ENCODE measurements at places on chromosomes 6 and 20.

DNA sequence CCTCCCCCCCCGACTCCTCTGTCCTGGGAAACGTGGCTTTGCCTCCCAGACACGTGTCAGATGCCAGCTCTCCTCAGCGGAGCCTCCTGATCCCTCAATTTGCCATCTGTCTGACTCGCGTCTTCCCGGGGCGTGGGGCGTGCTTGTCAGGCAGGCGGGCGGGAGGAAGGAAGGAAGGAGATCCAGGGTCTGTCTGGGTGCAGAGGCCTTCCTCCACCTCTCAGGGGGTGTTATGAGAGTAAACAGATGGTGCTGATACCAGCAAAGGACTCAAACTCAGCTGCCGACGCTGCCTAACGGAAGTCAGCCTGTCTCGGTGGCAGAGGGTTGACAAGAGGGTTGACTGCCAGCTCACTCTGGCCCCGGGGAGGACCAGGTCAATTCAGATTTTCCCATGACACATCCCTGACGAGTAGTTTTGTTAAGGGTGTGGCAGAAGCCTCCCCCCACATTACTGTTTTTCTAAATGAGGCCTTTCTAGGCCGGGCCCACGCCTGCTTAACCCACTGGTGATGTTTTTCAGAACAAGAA lies 17.0 kb downstream of the UQCC2 start:
- DNase-seq, result peak; percentile 62

DNA sequence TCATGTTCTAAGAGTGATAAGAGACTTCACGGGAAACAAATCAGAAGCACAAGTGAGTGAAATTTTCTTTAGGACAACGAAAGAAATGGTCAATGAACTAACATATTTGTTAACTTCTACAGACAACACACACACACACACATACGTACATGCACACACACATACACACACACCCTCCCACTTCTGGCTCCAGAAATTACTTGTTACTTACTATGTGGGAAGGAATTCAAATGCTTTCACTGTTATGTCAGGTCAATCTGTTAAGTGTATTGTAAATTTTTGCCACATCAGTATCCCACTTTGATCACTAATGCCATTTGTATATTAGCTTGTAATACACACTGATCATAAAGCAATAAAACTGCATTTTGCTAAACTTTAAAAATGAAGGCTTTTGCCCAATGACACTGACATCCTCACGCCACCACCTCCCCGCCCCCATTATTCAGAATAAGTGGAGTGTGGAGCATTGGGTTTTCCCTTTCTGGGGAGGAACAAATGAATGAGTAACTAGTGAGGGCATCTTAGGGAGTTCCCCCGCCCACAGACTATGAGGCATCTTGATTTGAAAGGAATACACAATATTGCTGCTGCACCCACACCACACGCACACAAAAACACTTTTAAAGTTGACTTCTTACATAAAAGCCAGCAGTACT lies 76.2 kb downstream of the ATXN1 start:
- DNase-seq, result peak; percentile 81

DNA sequence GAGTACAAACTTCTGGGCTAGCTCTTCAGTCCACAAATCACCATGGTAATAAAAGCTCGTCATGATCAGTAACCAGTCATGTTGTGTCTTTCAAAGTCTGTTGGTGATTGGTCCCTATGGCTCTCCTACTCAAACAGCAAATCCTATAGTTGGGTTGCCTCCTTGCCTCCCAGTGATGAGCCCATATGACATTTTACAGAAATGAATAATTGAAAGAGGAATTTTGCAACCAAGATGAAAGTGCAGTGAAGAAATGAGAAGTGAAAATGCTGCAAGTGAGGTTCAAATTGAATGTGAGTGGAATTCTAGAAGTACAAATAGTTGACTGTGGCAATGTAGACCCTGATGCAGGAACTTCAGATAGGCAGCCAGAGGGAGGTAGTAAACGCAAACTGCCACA lies 5.1 kb upstream of the SIRPD start:
- DNase-seq, result no peak

DNA sequence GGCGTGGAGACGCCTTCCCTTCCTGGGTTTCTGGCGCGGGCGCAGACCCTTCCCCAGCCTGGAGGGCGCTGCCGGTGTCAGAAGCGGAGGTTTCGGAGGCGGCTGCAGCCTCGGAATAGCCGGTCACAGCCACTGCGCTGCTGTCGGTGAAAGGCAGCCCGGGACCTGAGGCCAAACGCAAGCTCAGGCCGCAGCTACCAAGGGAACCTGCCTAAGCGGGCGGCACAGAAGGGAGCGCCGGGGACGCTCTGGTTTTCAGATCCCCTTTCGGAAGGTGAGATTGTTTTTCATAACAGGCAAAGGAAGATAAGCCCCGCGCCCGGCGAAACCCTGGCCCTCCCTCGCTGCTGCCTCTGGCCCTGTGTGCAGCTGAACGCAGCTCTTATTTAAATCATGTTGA lies 116.5 kb downstream of the FAM120B start:
- no peak for DNase-seq

DNA sequence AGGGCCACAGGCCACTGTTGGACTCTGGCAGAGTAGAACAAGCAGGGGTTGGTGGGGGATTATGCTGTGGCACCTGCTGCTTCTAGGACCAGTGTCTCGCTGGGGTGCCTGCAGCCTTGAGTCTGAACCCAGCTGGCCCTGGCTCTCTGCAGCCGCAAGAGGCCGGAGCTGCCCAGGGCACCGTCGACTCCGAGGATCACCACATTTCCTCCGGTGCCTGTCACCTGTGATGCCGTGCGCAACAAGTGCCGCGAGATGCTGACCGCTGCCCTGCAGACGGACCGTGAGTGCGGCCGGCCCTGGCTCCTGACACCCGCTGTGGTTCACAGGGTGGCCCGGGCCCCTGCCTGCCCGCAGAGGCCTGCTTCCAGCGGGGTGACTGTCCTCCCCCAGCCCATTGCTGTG lies 6.2 kb downstream of the TCEA2 start:
- DNase-seq, result no peak

DNA sequence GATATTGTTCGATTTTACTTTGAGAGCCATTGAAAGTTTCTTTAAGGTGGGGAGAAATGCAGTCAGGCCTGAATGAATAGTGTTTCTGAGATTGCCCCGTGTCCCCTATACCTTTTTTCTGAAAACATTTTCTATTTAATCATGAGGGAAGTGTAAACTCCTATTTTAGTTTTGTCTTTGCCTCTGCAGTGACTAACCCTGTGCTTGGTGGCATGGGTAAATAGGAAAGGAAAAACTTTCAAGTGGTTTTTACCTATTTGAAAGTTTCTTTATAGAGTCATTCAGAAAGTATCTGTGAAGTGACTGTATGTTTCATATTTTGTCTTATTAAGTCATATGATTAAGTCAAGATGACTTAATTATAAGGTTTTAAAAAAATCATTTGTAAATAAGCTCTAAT lies 14.5 kb downstream of the SNRNP48 start:
- no peak for DNase-seq

- no peak for DNase-seq
Measured at GRCh38 chr6:13253272-13253671, 75.1 kb downstream of the TBC1D7 start.

DNA sequence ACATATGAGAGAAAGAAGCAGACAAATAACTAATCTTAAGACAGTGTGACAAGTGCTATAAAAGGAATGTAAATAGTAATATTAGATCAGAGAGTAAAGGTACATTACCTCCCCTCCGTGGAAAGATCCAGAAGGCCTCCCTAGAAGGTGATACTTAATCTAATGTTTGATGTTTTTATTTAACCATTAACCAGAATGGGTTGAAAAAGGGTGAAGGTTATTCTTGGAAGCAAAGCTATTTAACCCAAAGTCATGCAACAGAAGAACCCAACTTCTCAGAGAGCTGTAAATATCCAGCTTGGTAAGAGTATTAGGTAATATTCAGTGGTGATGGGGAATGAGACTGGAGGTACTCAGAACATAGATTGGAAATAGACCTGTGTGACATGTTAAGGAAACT lies 68.0 kb upstream of the HIVEP1 start:
- DNase-seq, result no peak

DNA sequence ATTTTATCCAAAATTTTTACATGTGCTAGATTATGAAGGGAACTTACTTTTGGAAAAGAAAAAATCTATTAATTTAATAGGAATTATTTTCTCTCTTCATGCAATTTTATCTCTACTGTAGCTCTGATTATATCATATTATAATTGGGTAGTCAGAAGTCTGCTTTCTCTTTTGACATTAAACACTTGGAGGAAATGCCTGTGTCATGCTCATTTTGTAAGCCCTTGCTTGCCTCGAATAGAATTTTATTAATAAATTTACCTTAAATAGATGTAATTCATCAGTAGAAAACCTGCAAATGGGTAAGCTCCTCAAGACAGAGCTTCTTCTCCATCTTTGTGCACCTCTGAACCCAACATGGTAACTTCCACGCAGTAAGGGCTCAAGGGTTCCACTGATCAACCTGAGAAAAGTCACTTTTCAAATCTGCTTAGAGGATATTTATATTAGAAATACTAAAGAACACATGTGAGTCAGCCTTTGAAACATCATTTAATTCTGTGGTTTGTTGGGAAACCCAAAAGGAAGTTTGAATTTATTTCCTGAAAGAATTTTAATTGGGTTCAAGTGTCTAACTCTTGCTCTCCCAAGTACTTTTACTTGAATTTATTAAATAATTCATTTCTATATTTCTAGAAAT lies 266.0 kb downstream of the ALDH8A1 start:
- DNase-seq, result no peak

- peak; percentile 42 for DNase-seq
Measured at GRCh38 chr6:28884423-28885131, 39.2 kb downstream of the TRIM27 start.

GRCh38 chr6:53317861-53318260 lies 30.9 kb downstream of the ELOVL5 start:
- no peak for DNase-seq

GRCh38 chr20:5870568-5870981 lies 79.8 kb downstream of the TRMT6 start:
- no peak for DNase-seq

- no peak for DNase-seq
Measured at GRCh38 chr6:81856872-81857271, 104.4 kb upstream of the TENT5A start.

GRCh38 chr20:37251825-37252477 lies 9.7 kb downstream of the GHRH start:
- DNase-seq, result no peak

- no peak for DNase-seq
Measured at GRCh38 chr6:163513003-163513402, 98.5 kb downstream of the QKI start.

DNA sequence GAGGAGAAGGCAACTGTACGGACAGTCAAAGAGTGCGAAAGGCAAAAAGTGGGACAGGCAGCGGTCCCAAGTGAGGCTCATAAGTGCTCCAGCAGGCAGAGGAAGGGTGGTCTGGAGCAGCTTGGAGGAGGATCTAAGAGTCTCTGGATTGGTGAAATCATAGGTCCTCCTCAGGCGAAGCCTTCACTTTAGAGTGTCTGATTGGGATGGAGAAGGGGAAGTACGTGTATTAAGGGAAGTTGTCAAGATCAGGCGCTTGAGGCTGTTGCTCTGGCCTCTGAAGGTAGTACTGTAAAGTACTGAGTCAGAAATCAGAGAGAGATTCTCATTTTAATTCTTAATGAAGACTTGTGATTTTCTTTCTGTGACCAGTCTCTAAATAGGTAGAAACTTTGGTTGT lies 185.6 kb downstream of the KIF16B start:
- DNase-seq, result no peak

DNA sequence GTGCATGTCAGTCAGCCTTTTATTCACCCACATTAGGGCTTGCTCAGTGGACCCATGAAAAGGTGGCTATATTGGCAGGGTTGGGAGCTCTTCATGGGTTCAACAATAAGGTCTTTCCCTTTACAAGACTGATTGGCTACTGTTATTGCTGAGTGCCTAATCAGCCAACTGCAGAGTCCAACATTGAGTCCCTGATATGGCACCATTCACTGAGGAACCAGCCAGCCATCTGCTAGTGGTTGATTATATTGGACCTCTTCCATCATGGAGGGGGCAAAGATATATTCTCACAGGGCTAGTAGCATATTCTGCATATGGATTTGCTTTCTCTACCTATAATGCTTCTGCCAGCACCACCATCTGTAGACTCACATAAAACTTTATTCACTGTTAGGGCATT lies 69.9 kb downstream of the CDKAL1 start:
- DNase-seq, result no peak

- DNase-seq, result no peak
Measured at GRCh38 chr6:15313367-15313766, 67.5 kb downstream of the JARID2 start.

GRCh38 chr6:43840490-43841218 lies 70.6 kb downstream of the VEGFA start:
- DNase-seq, result no peak

GRCh38 chr6:41155132-41155805 lies 1.1 kb upstream of the TREML1 start:
- no peak for DNase-seq

GRCh38 chr6:88492824-88493223 lies 326.7 kb upstream of the CNR1 start:
- no peak for DNase-seq

- DNase-seq, result no peak
Measured at GRCh38 chr20:40251284-40251932, 437.6 kb downstream of the MAFB start.

GRCh38 chr20:1809131-1809572 lies 86.1 kb upstream of the SIRPA start:
- no peak for DNase-seq

GRCh38 chr20:32070690-32071213 lies 18.7 kb downstream of the HCK start:
- no peak for DNase-seq

DNA sequence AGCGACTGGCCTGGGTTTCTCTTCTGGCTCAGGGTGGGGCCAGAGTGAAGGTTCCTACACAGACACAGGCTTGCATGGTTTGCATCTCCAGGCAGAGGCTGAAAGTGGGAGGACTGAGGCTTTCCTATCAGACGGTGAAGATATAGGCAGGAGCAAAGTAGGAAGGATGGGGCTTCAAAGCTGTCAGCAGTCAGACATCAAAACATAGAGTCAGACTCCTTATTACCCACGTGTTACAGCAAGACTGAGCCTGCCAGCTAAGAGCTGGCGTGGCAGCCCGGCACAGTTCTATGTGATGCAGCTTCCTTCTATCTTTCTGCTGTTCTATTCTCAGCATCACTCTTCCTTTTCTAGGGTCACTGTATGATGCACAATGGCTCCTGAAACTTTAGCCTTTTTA lies 445.1 kb downstream of the DOK5 start:
- no peak for DNase-seq

GRCh38 chr6:2850538-2851113 lies 9.0 kb upstream of the SERPINB1 start:
- no peak for DNase-seq

GRCh38 chr6:139748353-139749146 lies 374.1 kb upstream of the CITED2 start:
- no peak for DNase-seq

DNA sequence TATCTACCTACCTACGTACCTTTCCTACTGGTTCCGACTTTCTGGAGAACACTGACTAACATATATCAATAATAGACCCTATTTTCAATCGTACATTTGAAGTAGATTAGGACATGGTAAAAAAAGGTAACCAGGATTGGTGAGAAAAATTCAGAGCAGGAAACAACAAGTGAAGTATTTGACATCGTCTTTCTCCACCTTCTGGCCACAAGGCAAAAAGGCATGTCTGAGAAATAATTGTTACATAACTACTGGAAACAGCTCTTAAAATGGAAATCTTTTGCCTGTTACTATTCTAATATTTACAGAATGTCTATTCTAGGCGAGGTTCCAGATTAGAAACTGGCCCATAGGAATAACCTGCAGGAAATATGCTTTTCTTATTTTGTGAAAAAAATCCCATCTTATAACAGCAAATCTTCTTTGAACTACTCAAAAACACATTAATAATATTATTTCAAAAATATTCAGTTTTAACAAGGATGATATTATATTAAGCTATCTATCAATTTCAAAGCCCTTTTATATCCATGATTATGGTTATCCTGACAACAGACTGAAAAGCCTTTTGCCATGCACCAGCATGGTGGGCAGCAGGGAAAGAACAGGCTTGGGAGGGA lies 80.8 kb downstream of the RCAN2 start:
- no peak for DNase-seq

Measured in activated T-helper 9 cell treated with anti-CD3 and anti-CD28 coated beads, Interleukin-2, amount 50 U/mL, for 16 hours (primary cell).